ENCODE measurements at places on chromosomes 3 and 15. TPM values are rescaled to one million over a fixed set of nuclear protein-coding genes. Genes with fewer than 3 reads are reported as not detected.

GRCh38 chr3:108110934-108111333 is 20.1 kb upstream of the CD47 start:
- DNase-seq, result no peak

GRCh38 chr15:70060214-70060992 is 37.3 kb downstream of the TLE3 start:
- no peak for DNase-seq

- DNase-seq, result no peak
These were observed 7.5 kb downstream of the ST8SIA2 start for GRCh38 chr15:92400980-92401787.

- no peak for DNase-seq
These were observed 115.2 kb upstream of the TP63 start for GRCh38 chr3:189516039-189516438.

GRCh38 chr15:77410701-77411618 is 8.9 kb downstream of the PEAK1 start:
- DNase-seq, result no peak

GRCh38 chr3:4409971-4410573 is 57.0 kb downstream of the SUMF1 start:
- DNase-seq, result no peak

DNA sequence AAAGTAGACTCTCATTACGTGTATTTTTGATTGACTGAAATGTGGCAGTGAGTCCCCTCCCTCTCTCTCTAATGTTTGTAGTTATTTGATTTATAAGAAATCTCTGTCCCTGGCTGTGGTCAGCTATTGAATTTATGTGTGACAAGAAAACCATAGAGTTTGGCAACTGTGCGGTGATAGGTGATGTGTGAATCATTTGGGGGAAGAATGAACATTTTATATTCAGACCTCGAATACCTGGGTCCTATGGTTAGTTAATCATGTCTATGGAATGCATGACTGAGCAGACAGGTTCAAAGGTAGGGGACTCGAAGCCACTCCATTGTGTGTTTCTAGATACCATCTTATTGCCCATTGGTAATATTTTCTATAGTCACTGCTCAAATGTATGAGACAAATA is 712.1 kb downstream of the MECOM start:
- DNase-seq, result no peak

GRCh38 chr3:180855364-180855763 is 57.1 kb upstream of the FXR1 start:
- DNase-seq, result no peak

GRCh38 chr15:90530250-90531051 is 728 bp downstream of the CRTC3 start:
- peak; percentile 63 for DNase-seq

- no peak for DNase-seq
These were observed 114.6 kb upstream of the TRIM42 start for GRCh38 chr3:140563206-140563760.

DNA sequence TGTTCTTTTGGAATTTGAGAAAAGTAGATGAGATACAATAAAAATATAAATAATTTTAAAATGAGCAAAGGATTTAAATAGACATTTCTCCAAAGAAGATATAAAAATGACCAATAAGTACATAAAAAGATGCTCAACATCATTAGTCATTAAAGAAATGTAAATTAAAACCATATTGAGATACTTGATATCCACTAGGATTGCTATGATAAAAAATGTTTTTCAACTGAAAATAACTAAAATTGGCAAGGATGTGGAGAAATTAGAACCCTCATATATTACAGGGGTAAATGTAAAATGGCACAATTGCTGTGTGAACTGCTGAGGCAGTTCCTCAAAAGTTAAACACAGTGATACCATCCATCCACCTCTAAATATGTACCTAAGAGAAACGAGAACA is 38.8 kb downstream of the LRRFIP2 start:
- no peak for DNase-seq

DNA sequence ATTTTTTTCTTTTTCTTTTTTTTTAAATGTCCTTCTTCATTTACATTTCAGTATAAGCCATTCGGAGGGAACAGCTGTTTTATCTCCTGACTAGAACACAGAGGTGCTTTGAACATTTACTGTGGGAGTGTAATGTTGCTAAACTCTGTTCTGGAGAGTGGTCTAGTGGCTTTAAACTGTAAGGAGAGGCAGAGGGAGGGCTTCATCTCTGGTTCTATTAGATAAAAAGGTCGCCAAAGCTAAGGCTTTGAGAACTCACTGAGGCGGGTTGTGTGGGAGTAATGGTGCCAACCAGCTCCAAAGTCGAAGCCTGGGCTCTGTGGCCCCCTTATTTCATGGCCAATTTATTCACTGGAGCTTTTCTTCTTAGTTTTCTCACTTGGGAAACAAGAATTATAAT is 133.2 kb downstream of the ANXA2 start:
- DNase-seq, result no peak

DNA sequence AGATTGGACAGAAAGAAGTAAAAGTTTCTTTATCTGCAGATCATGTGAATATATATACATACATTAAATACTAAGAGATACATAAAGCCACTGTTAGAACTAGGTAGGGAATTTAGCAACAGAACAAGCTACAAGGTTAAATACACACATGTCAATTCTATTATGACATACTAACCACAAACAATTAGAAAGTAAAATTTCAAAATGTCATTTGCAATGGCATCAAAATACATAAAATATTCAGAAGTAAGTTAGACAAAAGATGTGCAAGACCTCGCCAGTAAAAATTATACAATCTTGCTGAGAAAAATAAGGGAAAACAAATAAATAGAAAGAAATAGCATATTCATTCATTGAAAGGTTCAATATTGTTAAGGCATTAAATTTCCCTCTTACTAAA is 200.0 kb upstream of the HES1 start:
- DNase-seq, result no peak

The ATP13A4 gene
- total RNA-seq, result 2.8 TPM

The CHL1 gene
- not detected for total RNA-seq

The ATP2B2 gene
- total RNA-seq, result not detected

The FAM174B gene
- total RNA-seq, result 2.6 TPM

The NLGN1 gene
- not detected for total RNA-seq

The SNX22 gene
- total RNA-seq, result 1.6 TPM

The CLDN1 gene
- 0.77 TPM for total RNA-seq

The SLC25A36 gene
- 102 TPM for total RNA-seq
